Ovary (tissue), 10 donors: ENCODE measurements at places on chromosomes 6 and 20. TPM values are rescaled to one million over a fixed set of nuclear protein-coding genes. Genes with fewer than 3 reads are reported as not detected.

Gene TTI1
- 16.8 TPM for total RNA-seq

Gene NXT1
- 40.7 TPM for total RNA-seq

Gene HLA-DPB1
- total RNA-seq, result 44.6 TPM

Gene TRAPPC3L
- total RNA-seq, result not detected

Gene MOXD1
- total RNA-seq, result 1.5 TPM

Gene SNHG17
- 32.4 TPM for total RNA-seq

DNA sequence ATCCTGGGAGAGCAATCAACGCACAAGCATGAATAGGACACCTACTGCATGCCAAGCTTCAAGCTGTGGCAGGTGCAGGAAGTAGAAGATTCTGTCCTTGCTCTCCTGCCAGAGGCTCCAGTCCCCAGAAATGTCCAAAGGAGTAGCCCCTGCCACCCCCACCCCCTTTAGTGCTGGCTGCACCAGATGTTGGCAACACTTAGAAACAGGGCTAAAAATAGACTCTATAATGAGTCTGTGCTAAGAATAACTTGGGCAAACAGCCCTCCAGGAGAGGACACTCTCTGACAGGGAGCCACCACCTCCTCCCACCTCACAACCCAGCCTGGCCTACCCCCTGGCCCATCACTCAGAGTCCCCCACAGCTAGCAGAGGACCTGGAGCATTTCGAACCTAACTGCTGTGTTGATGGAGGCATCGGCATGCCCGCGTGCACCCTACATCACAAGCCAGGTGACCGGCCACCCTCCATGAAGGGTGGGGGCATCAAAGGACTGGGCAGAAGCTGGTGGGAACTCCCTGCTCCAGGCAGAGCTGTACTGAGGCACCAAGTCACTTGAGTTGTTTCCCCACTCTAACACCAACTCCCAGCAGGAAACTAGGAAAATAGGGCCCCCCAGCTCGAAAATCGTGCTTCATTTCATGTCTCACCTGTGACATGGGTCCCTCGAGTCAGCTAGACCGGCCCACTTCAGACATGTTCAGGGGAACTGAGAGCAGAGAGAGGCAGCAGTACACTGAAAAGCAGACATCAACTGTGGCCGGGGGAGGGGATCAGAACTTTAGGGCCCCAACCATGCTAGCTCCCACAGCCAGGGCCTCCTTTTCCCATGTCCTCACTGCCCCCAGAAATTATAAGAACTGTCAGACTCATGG, 18.7 kb downstream of the TFEB start:
- no peak for DNase-seq

DNA sequence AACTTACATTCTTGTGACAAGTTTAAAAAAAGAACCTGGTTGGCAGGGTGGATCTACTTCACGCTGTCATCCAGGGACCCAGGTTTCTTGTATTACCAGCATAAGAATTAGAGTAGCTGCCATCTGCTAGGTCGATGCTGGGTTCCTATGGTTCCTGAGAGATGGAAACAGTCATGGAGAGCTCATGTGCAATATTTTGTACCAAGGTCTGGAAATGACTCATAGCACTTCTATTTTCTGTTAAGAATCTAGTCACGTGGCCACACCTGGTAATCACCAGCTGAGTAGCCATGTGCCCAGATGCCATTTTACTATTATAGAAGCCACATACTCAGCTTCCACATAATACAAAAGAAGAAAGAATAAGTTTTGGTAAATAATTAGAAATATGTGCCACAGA, 171.3 kb downstream of the CD83 start:
- DNase-seq, result no peak

GRCh38 chr6:81614292-81614691, 138.2 kb downstream of the TENT5A start:
- no peak for DNase-seq

- peak; percentile 71 for DNase-seq
Observed at GRCh38 chr6:56693246-56693607, 50.5 kb upstream of the DST start.

GRCh38 chr20:37745553-37745952, 51.7 kb downstream of the CTNNBL1 start:
- DNase-seq, result no peak

DNA sequence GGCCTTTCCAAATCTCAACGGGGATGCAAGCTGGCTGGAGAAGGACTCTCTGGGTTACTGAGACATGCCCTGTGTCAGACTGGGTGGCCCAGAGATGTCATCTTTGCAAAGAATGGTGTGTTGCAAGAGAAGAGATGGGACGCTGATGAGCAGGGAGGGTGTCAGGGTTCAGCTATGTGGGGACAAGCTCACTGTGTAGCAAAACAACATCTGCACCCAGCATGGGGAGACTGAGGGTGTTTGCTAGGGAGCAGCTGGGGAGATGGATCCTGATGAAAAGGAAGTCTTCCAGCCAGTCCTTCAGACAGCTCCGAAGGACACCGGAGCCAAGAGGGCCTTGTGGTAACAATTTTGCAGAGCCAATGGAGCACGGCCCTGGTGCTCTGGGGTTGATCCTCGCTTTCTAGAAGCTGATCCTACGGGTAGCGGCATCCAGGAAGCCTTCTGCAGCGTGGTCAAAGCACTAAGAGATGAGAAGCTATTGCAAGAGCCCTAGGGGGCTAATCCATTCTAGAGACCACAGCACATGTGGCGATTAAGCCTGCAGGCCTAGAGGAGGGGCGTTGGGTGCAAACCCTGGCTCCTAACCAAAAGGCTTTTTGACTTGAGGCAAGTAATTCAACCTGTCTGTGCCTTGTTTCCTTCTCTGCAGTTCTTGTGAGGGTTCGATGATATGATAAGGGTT, 39.9 kb downstream of the EDN3 start:
- DNase-seq, result no peak

DNA sequence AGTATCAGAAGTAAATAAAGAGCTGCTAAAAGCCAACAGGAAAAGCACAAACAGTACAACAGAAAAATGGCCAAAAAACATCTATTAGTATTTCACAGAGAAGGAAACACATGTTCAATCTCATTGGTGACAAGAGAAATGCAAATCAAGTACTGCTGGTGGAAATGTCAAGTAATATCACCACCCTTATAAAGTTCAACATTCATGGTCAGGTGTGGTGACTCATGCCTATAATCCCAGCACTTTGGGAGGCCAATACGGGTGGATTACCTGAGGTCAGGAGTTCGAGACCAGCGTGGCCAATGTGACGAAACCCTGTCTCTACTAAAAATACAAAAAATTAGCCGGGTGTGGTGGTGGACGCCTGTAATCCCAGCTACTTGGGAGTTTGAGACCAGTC, 42.8 kb downstream of the ESF1 start:
- no peak for DNase-seq

- DNase-seq, result no peak
Observed at GRCh38 chr6:142947714-142948480, 2.9 kb upstream of the HIVEP2 start.

GRCh38 chr6:131819572-131820124, 11.8 kb downstream of the ENPP1 start:
- DNase-seq, result no peak

DNA sequence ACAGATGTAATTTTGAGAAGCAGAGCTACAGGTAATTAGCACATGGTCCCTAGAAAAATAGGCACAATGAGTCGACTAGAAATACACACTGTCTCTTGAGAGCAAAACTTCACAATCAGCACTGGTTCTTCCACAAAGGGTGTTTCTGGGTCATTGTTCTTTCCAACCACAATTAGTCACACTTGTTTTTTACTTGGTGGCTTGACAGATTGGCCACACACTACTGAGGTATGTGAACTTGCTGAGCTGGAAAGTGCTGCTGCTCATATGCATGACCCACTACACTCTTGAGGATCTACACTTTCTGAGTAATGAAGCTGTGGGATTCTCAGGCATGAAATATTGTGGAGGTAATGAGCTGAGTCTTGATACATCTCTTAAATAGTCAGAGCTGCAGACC, 347.7 kb downstream of the BCKDHB start:
- DNase-seq, result no peak

GRCh38 chr6:73679009-73679408, 17.0 kb upstream of the CD109 start:
- no peak for DNase-seq

DNA sequence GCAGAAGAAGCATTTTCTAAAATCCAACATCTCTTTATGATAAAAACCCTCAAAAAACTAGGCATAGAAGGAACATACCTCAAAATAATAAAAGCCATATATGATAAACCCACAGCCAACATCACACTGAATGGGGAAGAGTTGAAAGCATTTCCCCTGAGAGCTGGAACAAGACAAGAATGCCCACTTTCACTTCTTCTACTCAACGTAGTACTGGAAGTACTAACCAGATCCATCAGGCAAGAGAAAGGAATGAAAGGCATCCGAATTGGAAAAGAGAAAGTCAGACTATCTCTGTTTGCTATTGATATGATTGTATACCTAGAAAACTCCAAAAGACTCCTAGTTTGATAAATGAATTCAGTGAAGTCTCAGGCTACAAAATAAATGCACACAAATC, 7.9 kb upstream of the CDK19 start:
- DNase-seq, result no peak

DNA sequence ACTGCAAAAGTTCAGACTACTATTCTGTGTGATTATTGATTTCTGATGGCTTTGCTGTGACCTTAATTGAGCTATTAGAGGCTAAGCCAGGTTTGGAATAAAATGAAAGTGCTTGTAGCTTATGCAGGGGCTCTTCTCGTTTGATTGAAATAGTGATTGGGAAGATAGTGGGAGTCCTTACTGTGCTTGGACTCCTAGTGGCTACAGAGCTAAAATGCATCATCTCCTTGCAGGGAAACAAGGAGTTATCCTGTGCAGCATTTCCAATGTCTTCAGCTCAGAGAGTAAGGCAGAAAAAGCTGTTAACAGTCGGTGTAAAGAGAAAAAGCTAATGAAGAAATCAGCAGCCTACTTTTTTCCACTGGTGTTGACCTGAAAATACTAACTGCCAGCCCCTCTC, 173.5 kb downstream of the SLC35F1 start:
- DNase-seq, result no peak

GRCh38 chr6:28274888-28275287, 6.5 kb upstream of the PGBD1 start:
- DNase-seq, result no peak

DNA sequence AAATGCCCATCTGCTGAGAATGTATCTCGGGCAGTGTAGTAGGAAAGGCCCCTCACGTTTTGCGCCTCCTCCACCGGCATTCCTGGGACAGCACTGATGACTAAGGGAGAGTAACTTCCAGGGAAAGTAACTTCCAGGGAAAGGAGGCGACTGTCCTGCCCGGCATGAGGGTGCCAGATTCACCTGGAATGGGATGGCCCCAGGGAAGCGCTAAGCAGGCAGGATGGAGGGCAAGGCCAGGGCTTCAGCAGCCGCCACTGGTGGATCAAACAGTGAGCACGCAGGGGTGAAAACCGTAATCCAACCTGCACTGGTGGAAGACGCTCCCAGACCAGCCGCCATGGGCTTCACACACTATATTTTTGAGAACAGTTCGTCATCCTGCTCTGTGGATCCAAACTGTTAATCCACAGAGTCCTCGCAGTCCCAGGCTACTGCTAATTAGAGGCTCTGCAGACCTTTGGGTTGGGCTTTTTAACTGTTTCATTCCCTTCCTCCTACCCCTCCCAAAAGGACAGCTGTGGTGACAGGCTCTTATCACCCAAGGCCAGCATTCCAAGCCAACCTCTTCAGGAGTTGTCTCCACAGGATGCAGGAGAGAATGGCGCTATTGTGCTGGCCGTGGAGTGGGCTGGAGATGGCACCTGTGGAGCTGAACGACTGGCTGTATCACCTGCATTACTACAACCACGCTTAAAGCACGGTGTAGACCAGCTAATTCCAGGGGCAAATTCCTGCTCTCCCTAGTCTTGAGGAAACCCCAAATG, 178.9 kb downstream of the DLL1 start:
- peak; percentile 5 for DNase-seq

GRCh38 chr6:112634376-112634775, 287.2 kb downstream of the RFPL4B start:
- DNase-seq, result no peak

- DNase-seq, result no peak
Observed at GRCh38 chr6:166600931-166601330, 14.5 kb upstream of the RAMACL start.
